ENCODE measurements at places on chromosomes 2 and 18.

- DNase-seq: no peak
These were observed 14.9 kb downstream of the IGFBP2 start for GRCh38 chr2:216648105-216648504.

DNA sequence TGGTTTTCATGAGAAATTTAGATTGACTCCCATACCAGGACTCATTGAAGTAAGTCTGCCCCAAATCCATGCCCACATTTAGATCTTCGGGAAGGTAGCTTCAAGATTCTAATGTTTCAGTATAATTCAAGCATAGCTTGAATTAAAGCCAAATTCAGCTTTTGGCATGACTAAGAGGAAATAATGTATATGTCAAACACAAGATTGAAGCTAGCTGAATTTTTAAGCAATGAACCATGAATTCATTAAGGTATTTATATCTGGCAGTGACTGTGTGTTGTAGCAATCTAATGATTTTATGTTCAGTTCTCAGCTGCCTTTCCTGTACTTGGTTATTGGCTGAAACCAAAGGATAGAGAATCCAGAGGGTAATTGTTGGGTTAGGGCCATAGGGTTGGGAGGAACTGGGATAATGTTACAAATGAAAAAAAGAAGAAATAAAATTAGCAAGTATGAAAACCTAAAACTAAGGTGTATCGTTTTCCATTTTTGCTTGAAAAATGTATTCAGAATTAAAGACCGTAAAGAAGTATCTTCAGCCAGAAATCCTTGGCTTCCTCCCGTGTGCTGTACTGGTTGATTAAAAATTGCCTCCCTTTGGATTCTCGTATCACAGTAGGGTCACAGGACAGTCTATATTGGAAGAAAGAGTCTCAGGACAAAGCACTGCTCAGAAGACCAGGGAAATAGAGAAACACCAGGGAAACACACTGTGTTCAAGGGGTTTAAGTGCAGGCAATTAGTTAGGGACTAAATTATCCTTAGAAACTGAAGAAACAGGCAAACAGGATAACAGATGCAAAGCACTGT is 119.0 kb upstream of the FN1 start:
- no peak for DNase-seq

DNA sequence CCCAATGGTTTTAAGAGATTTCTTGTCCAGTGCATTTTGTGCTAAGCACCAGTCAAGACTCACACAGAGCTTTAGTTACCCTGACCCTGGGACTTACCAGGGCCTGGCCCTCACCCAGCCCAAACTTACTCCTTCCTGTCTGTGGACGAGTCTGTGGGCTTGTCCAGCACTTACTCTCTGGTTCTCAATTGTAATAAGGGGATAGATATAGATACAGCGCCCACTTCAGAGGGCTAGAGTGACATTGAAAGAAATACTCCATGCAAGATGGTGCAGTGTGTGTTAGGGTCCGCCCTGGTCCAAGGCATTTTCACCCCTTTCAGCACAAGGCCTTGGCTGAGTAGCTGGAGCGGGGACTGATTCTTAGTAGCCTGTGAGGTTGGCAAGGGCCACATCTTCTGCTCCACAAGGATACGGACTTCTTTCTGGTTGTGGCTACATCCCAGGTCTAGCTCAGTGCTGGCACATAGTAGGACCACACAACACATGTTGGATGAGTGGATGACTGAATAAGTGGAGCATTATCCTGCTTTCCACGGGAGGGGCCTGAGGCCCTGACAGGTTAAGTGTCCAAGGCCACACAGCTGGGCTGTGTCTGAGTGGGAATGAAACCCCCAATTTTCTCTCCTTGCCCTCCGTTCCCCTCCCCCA is 3.8 kb upstream of the ARID5A start:
- DNase-seq: no peak

DNA sequence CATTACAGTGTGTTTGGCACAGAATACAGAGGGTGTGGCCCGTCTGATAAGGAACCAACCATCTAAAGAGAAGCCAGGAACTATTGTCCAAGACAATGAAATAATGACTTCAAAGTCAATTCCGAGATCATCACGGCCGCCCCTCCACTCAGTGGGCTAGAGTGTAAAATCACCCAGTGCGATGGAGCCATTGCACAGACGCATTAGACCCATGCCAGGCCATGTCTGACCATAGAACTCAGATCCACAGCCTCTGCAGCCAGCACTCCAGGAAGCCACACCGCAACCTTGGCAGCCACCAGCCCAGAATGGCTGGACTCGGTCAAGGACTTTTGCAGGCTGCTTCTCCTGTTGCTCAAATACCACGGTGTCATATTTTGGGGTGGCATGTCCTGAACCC is 835.7 kb downstream of the DCDC2C start:
- no peak for DNase-seq

DNA sequence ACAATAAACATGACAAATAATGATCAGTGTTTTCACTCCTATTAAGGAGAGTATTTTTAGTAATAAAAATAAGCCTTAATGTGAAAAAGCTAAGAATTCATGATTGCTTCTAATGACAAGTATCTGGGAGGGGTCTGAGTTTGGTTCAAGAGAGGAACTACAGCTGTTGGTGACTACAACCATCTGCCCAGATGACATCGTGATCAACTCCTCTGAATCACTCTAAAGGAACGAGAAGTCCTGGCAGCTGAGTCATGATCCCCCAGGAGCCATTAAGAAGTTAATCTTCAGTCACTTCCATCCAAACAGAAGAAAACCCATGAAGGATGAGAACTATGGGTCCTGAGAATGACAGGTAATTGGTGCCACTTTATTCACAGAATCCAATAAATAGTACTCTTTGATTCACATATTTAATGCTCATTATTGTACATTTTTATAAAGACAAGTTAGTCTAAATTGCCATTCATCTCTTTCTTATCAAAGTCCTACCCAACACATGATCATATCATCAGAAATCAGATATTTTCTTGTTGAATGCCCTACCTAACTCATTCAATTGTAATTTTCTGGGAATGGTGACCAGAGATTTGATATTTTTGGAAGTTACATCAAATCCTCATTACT is 6.8 kb downstream of the TFPI start:
- DNase-seq: peak; percentile 86

DNA sequence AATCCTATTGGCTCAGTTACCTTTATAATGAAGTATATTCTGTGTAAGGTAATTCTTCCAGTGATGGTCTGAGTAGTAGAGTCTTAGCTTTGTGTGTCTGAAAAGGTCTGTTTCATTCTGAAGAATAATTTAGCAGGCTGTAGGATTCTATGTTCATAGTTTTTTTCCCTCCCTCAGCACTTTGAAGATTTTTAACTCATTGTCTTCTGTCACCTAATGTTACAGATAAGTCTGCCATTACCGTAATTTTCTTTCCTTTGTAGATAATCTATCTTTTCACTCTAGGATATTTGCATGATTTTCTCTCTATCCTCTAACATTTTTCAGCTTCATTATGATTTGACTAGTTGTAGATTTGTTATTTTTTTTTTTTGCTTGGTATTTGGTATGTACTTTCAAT is 22.7 kb downstream of the INSIG2 start:
- DNase-seq: no peak

- DNase-seq: no peak
These were observed 54.5 kb upstream of the UPP2 start for GRCh38 chr2:158047156-158047611.

- DNase-seq: no peak
These were observed 179.6 kb downstream of the BARD1 start for GRCh38 chr2:214629875-214630274.

GRCh38 chr2:9560628-9561027 is 5.0 kb upstream of the ADAM17 start:
- no peak for DNase-seq

DNA sequence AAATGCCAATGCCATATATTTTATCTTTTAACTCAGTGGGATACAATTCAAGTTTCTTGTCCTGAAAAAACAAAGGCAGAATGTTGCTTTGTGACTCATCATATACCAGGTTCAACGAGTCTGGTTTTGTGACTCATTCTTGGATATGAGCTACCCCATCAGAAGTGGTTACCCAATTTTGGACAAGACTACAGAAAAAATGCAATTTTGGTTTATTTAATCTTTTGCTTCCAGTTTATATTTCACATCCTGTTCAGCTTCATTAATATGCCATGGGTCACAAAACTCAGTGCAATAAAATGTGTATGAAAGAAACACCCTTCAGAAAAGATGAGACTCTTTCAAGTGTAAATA is 25.0 kb downstream of the FN1 start:
- peak; percentile 82 for DNase-seq

- no peak for DNase-seq
These were observed 1.5 kb downstream of the CRYBA2 start for GRCh38 chr2:218991674-218992168.

DNA sequence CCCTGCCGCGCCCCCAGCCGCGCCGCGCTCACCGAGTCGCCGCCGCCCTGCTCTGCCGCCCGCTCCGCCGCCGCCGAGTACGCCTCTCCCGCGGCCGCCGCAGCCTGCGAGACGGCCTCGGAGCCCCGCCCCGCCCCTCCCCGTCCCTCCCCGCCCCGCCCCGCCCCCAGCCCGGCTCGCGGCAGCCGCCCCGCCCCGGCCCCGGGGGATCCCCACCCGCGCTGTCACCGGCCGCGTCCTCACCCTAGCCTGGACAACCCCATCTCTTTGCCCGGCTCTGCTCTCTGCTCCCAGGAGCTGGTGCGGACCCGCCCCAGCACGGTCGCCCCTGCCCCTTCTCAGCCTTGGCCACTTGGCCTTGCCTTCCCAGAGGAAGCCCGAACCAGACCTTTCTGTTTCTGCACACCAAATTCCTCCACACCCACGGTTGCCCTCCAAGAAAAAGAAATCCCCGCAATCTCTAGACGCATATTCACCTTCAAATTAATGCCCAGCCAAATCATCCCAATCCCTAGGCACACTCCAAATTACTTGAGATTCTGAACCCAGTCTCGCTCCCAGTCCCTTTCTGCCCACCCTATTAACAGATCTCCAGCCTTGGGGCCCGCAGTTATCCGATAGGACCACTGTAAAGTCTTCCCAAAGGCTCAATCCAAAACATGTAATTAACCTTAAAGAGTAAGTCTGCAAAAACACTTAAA is at the start of gene CYRIA:
Gene CYRIA (minus strand): TSS at position 87 of the 701 bp plus-strand sequence. CDS start 77,715 bp downstream, outside the sequence.
- no peak for DNase-seq

DNA sequence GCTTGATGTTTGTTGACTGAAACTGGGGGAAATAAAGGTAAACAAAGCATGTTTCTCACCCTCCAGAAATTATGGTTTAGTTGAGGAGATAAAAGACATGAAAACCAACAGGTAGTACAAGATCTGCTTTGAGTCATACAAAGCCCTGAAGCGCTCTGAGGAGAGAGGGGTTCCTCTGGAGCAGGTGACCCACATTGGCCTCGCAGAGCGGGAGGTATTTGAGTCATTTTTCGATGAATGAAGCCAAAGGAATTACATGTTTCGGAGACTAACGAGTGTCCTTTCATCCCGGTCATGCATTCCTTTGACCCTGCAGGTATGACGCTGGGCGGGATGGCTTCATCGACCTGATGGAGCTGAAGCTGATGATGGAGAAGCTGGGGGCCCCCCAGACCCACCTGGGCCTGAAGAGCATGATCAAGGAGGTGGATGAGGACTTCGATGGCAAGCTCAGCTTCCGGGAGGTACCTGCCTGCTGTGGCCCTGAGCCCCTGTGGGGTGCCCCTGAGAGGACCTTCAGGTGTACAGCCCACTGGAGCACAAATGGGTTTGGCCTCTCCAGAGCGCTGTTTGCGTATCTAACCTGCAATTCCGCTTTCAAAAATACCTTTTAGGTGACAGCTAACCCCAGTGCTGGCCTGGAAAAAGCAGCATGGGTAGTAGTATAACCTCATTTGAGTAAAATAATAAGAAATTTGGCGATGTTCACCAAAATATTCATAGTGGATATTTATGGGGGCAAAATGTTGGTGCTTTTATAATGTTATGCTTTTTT is 29.3 kb downstream of the EFHD1 start:
- DNase-seq: no peak

DNA sequence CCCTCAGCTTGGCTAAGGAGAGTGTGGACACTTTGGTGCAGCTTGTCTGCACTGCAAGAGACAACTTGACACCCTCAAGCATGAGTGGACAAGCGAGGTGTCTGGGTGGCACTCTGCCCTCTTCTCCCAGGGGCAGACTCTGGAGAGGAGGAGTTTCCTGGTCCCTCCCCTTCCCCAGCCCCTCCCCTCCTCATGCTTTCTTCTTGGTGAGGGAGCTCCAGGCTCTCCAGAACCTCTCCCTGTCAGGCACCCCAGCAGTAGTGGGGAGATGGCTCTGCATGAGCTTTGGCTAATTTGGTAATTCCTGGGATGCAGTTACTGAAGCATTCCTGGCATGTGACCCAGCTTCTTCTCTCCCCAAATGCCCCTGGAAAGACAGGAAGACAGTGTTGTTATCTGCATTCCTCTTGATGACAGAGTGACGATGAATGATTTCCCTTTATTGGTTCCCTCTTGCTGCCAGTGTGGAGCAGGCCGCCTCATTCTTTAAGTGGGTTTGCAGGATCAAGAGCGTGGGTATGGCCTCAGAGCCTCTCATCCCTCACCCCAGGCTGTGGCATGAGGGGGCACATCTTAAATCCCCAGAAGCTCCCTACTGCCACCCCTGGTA is 89.2 kb downstream of the STPG4 start:
- peak; percentile 89 for DNase-seq

- no peak for DNase-seq
These were observed 53.4 kb downstream of the BOLA3 start for GRCh38 chr2:74094291-74094690.

- DNase-seq: no peak
These were observed 48.1 kb upstream of the CRIM1 start for GRCh38 chr2:36307441-36307840.

DNA sequence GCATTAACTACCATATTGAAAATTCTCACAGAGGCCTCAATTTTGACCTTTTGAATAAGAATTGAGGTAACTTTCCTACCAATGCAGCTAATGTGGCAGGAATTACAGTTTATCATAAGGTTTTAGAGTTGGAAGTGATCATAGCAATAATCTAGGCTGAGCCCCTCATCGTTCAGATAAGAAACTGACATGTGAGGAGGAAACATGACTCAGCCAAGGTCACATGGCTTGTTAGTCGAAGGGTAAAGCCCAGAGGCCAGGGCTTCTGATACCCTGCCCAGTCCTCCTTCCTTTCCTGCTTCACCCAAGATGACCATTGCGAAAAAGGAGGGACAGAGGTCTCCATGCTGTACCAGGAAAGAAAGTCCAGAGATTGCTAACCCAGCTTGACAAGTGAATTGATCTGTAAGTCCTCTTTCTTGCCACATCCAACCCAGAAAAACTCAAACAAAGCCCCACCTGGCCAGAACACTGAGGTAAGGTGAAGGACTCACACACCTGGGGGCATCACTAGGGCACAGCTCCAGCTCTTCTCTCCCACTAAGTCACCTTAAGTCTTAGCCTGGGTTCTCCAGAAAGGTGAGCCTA is 174.8 kb downstream of the EN1 start:
- no peak for DNase-seq

GRCh38 chr2:237478979-237479378 is 8.1 kb upstream of the MLPH start:
- no peak for DNase-seq

- DNase-seq: no peak
These were observed 8.7 kb upstream of the AGFG1 start for GRCh38 chr2:227462972-227463931.

- DNase-seq: peak; percentile 69
These were observed 62.0 kb downstream of the CACNB4 start for GRCh38 chr2:152036611-152037469.

- DNase-seq: peak; percentile 92
These were observed 254.8 kb downstream of the CDH2 start for GRCh38 chr18:27921904-27922751.

GRCh38 chr18:55610506-55610905 is 22.5 kb upstream of the TCF4 start:
- DNase-seq: no peak

- no peak for DNase-seq
These were observed 242.0 kb downstream of the HAUS1 start for GRCh38 chr18:46346213-46346612.

GRCh38 chr2:29241955-29242565 is 126.8 kb downstream of the CLIP4 start:
- no peak for DNase-seq

Measured in kidney glomerular epithelial cell (primary cell).